Hippocampal formation (tissue), 2 donors: ENCODE measurements at places on chromosomes 6 and 20.

GRCh38 chr6:16503970-16504415 is 257.3 kb downstream of the ATXN1 start:
- DNase-seq = no peak

GRCh38 chr20:24619212-24619611 is 149.8 kb downstream of the SYNDIG1 start:
- DNase-seq = peak; percentile 31

DNA sequence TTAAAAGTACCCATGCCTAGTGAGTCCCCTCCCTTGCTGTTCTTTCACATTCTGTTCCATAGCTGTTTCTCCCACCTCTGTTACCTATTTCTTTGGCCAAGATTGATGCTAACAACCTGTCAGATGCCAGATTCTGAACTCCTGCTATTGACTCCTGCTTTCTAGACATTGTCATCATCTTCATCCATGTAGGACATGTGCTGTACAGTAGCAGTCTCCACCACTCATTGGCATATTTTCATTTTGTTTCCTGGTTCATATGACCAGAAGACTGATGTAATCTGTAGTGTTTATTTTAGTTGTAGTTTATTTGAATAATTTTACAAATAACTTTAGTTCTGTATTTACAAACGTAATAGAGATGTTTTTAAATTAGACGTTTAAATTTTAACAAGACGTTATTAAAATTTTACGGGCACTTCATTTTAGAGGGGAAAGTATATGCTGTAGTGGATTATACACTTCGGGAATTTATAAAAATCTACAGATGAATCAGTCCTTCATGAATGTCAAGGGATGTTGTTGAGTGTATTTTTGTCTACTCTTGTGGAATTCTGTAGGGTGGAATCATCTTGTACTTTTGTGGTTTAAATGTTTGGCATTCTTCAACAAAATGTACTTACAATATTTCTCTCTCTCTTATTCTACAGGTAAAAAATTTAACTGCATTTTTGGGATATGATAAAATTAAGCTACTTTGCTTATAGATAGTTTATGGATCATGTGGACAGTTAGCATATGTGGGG is 34.1 kb downstream of the TRMT11 start:
- no peak for DNase-seq

GRCh38 chr6:60643870-60644269 is 1642.2 kb downstream of the KHDRBS2 start:
- DNase-seq = no peak

DNA sequence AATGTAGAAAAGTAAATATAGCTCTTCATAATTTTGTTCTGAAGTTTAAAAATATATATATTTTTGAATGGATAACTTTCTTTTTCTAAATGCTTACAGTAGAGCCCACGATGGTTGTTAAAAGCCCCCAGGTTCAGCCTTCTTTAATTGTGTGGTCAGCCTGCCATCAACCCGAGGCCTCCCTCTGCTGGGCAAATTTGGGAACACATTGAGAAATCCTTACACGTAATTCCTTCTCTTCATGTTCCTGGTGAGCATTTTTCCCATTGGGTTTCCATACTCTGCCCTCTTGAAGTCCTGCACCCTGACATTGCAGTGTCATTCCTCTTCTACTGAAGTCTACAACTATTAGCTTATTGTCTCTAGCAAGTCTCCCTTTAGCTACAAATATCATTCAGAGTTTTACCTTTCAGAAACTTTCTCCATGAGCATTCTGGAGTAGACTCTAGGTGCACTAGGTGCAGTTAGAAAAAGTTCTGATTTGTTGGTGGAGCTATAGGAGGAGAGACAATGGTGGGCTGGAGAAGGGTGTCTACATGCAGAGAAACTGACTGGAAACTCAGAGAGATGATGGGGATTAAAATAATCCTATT is 40.6 kb downstream of the TRIM38 start:
- DNase-seq = peak; percentile 18

- peak; percentile 50 for DNase-seq
Measured at GRCh38 chr6:33771146-33772081, 17.5 kb downstream of the LEMD2 start.

DNA sequence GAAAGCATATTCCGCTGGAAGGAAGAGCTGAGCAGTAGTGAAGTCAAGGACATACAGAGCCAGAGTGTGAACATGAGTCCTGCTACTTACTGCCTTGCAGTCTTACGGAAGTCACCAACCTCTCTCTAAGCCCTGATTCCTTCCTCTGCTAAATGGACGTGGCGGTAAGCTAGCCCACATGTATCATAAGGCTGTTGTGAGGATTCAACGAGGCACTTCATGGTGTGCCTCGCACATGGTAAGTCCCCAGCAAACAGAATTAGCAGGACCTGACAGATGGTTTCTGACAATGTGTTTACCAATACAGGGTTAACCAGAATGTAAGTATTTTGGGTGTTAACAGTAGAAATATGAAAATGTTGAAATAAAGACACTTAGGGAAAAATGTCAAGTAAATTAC is 93.2 kb downstream of the IRF4 start:
- DNase-seq = no peak

GRCh38 chr20:44342248-44342647 is 5.4 kb downstream of the R3HDML start:
- no peak for DNase-seq

GRCh38 chr20:57594092-57594951 is 25.9 kb downstream of the ZBP1 start:
- no peak for DNase-seq

GRCh38 chr6:170307080-170307545 is 555 bp downstream of the FAM120B start:
- DNase-seq = no peak

- no peak for DNase-seq
Measured at GRCh38 chr6:88761237-88762031, 202.0 kb downstream of the RNGTT start.

DNA sequence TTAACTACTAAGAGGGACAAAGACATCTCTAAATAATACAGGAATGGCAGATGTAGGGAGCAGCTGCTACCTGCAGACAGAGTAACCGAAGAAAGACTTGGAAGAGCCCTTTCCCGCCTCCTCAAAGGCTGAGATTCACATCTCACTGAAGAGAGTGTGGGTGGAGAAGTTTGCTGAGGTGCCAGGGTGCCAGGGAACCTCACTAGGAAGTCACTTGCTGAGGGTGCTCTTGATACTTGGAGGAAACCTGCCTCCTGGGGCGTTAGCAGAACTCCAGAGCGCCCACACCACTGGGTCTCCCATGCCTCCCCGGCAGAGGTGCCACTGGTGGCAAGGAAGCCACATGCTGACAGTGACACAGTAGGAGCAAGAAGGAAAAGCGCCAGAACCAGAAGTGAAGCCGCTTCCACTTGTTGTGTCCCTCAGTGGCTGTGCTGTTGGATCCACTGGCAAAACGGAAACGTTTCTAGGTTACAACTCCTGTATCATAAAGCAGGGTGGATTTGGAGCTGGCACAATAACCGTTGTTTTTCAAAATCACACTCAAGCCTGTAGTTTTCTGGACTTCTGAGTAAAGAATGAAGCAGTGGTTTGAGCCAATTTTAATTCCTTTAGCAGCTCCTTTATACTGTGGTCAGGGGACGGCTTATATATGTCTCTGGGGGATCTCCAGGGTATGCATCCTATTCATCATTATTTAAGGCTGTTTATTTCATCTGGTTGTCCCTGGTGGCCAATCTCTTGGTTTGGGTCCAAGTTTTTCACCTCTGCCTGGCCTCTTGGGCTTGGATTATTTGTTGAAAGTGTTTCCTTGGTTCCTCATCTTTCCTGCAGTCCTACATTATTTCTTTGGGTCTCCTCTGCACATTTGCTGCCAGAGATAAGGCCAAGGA is 64.5 kb downstream of the CDC5L start:
- DNase-seq = no peak

DNA sequence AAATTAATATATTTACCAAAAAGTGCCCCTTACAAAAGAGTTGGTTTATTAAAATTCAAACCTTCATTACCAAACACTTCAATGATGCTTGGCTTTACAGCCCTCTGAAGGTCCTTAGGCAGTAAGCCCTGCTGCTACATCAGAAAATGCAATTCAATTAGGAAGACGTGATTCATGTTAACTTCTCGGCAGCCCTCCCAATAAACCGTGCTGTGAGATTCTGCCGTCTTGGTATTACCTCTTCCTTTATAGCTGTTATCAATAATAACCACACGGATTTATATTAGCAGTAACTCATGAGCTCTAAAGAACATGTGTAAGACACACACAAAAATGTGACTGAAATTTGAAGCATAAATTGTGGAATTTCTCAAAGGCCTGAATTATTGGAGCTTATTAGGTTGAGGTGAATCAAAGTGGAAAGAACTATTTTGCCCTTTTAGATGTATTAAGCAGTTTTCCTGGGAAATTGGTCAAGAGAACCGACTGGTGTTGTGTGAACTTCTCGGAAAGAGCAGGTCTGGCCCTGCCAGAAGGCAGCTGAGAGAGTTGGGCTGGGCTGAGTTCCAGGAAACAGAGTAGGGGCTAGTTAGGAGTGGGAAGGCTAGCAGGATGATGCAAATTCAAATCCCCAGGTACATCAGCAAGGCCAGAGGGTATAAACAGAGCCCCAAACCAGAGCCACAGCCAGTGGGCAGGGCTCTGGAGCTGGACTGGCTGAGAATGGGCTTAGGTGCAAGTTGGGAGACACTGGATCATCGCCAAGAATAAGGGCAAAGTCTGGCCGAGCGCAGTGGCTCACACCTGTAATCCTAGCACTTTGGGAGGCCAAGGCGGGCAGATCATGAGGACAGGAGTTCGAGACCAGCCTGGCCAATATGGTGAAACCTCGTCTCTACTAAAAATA is 33.1 kb downstream of the FGD2 start:
- peak; percentile 13 for DNase-seq

- no peak for DNase-seq
Measured at GRCh38 chr6:28719275-28719940, 193.7 kb downstream of the GPX5 start.

DNA sequence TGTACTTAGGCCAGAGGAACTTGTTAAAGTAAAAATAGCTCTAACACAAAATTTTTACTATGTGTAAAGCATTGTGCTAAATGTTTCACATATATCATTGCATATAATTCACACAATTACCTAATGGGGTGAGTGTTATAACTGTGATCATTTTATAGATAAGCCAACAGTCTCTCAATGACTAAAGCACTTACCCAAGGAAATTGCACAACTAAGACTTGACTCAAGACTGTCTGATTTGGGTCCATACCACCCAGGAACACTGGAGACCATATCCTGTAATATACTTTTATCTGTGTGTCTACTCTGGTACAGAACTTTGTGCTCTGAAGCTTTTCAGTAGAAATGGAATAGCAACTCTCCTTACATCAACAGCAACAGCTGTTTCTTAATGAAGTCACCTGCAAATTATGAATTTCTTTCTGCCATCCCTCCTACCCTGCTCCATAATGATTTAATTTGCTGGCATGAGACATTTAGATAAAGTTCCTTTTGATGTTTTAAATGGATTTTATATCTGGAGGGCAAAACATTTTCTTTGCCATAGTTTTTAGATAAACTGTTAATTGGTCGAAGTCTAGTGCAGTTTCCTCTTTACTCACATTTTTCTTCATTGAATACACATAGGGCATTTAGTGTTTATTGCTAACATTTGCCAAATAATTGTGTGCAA is 47.5 kb downstream of the TSPYL4 start:
- no peak for DNase-seq

- no peak for DNase-seq
Measured at GRCh38 chr20:35232575-35232974, 6.1 kb downstream of the MMP24 start.

DNA sequence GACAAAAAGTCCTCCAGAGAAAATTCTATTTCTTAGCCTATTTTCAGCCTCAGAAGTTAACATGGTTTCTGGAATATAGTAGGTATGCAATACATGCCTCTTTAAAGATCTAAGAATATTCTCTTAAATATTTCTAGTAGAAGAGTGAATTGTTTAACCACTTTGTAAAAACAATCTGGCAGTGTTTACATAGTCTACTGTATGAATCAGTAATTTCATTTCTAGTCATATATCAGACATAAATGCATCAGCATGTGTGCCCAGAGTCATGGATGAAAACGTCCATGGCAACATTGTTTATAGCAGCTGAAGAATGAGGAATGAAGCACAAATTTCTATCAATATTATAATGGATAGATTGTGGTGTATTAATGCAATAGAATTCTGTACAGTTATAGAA is 124.9 kb downstream of the NKAIN2 start:
- no peak for DNase-seq

DNA sequence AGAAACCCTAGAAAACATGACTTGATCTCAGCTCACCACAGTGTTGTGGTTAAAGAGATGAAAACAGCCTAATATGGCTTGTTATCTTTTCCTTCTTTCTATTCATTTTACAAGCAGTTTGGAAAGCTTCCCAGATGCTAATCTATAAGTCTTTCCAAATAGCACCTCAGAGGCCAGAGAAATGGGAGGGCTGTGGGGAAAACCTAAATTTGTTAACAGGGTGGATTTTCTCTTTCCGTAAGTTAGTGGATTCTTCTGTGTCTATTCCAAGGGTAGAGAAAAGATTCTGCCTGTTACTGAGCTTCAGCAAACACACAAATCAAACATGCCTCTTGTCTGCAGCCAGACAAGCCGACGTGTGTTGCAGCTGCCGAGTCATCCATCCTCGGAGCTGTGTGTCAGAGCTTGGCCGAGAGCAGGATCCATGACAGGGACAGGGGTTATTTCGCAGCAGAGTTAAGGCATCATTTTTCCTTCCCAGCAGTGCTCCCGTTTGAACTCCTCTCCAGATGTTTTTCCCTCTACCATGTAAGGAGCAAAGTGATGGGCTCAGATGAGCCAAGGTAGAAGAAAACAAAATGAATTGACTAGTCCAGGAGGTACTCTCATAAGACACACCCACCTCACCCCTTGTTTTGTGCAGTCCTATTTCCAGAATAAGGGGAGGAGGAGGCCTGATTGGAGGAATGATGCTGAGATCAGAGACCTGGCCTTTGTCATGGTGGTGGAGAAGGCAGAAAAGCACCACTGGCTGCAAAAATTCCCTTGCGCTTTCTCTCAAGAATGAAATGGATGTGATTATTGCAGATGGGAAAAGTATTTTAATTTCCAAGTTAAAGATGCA is 560.0 kb downstream of the C6orf118 start:
- no peak for DNase-seq

DNA sequence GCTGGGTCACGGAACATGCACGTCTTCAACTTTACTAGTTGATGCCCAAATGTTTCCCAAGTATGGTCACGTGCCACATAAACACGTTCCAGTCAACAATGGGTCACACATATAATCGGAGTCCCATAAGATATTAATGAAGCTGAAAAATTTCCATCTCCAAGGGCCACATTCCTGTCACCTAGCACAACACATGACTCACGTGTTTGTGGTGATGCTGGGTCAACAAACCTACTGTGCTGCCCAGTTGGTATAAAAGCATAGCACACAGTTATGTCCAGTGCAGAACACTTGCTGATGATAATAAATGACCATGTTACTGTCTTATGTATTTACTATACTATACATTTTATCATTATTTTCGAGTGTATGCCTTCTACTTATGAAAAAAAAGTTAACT is 68.0 kb upstream of the INSM1 start:
- no peak for DNase-seq

DNA sequence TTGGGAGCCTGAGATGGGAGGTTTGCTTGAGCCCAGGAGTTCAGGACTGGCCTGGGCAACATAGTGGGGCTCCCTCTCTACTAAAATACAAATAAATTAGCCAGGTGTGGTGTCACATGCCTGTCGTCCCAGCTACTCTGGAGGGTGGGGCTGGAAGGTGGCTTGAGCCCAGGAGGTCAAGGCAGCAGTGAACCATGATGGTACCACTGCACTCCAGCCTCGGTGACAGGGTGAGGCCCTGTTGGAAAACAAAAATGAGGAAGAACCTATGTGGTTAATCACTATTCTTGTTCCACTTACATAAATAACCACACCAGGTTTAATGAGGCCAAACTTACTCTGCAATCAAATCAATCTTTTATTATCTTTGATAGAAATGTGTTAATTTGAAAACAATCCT is 5.4 kb downstream of the PPDPF start:
- no peak for DNase-seq

GRCh38 chr20:13788167-13788834 is 3.5 kb downstream of the NDUFAF5 start:
- peak; percentile 32 for DNase-seq
